Activated CD4-positive, alpha-beta T cell treated with anti-CD3 and anti-CD28 coated beads, Interleukin-2, amount 10 ng/mL, durations not matched to agents 7 days and 5 days (primary cell): ENCODE measurements at places on chromosomes 7 and 10. TPM values are rescaled to one million over a fixed set of nuclear protein-coding genes. Genes with fewer than 3 reads are reported as not detected.

DNA sequence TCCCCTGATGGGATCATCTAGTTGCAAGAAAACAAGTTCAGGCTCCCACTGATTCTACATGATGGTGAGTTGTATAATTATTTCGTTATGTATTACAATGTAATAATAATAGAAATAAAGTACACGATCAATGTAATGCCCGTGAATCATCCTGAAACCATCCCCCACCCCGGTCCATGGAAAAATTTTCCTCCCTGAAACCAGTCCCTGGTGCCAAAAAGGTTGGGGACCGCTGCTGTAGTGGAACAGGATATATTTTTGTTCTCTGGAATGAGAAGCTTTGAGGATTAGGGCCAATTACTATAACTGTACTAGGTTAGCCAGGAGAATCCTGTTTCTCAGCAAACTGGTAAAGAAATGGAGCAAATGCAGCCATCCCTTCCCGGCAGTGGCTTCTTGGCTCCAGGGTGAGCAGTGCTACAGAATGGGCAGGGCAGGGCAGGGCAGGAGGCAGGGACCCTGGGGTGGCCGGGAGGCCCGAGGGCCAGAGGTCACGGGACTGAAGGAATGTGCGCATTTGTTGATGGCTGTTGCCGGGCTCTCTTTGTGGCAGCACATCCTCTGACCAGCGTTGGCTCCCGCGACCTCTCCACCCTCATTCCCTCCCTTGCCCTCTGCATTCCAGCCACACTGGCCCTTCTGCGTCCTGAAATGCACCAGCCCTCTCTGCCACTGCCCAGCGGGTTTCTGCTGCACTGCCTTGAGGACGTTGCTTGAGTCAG, 162.3 kb upstream of the NPS start:
- peaks cover 4% of the 10 kb centered on the region for H3K27me3 ChIP-seq
- H3K27ac ChIP-seq = no peak overlapping the region
- no peak overlapping the region for H3K4me3 ChIP-seq

GRCh38 chr10:90939116-90939515, 18.2 kb upstream of the ANKRD1 start:
- H3K36me3 ChIP-seq = no peaks in the 10 kb centered on the region
- peaks cover 8% of the 10 kb centered on the region for H3K4me1 ChIP-seq
- H3K4me3 ChIP-seq = no peak overlapping the region

The ZNF138 gene
- 14.1 TPM for total RNA-seq

The TUBAL3 gene
- not detected for total RNA-seq

The NPSR1 gene
- not detected for total RNA-seq

- no peaks in the 10 kb centered on the region for H3K36me3 ChIP-seq
- peak within 1 kb of the TSS; percentile 87 for H3K27ac ChIP-seq
- H3K4me1 ChIP-seq = peaks cover 36% of the 10 kb centered on the region
- H3K4me3 ChIP-seq = peak within 1 kb of the TSS; percentile 88
Measured at GRCh38 chr7:142854372-142855113, at the start of gene EPHB6. Gene EPHB6, plus strand, starts transcription at chr7:142855076. Its CDS starts 8,152 bp downstream, at chr7:142863228.

The MCM10 gene
- 65.4 TPM for total RNA-seq

- peaks cover 3% of the 10 kb centered on the region for H3K27me3 ChIP-seq
- peaks cover 6% of the 10 kb centered on the region for H3K4me1 ChIP-seq
- no peak for DNase-seq
- no peak overlapping the region for H3K4me3 ChIP-seq
- no peak overlapping the region for H3K27ac ChIP-seq
- H3K36me3 ChIP-seq = no peaks in the 10 kb centered on the region
Measured at GRCh38 chr10:95392681-95393164, 101.9 kb upstream of the PDLIM1 start.

- no peaks in the 10 kb centered on the region for H3K4me1 ChIP-seq
- no peak for DNase-seq
- no peak overlapping the region for H3K4me3 ChIP-seq
- H3K36me3 ChIP-seq = no peaks in the 10 kb centered on the region
- no peaks in the 10 kb centered on the region for H3K27me3 ChIP-seq
Measured at GRCh38 chr10:88187472-88187871, 324.0 kb downstream of the PTEN start.

GRCh38 chr7:79982141-79982770, 152.4 kb upstream of the GNAI1 start:
- no peak for DNase-seq
- H3K36me3 ChIP-seq = no peaks in the 10 kb centered on the region
- H3K4me3 ChIP-seq = no peak overlapping the region
- H3K27me3 ChIP-seq = no peaks in the 10 kb centered on the region
- H3K27ac ChIP-seq = no peak overlapping the region
